Activated T-cell treated with anti-CD3 and anti-CD28 coated beads for 48 hours (primary cell): ENCODE measurements at places on chromosomes 3 and 15.

GRCh38 chr3:158792709-158793108, 9.1 kb upstream of the MFSD1 start:
- DNase-seq: no peak

GRCh38 chr15:81645470-81645869, 271.5 kb upstream of the TMC3 start:
- DNase-seq: no peak

DNA sequence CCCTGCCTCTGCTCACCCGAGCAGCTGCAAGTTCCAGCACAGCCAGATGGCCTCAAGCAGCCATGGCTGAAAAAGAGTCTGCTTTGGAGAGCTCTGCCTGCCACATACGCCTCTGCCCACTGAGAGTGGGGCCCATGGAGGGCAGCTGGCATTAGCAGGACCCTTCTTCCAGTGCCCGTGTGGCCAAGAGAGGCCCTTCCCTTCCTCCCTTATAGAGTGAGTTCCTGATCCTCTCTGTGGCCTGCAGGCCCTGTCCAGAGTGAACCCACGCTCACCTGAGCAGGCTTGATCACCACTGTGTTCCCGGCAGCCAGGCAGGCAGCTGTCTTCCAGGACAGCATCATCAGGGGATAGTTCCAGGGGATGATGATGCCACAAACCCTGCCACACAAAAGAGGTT, 41.4 kb upstream of the SLC41A3 start:
- no peak for DNase-seq

- no peak for DNase-seq
These were observed 846.1 kb upstream of the CFAP20DC start for GRCh38 chr3:59895972-59896371.

- DNase-seq: no peak
These were observed 14.0 kb downstream of the OSBPL10 start for GRCh38 chr3:31966978-31967591.

- no peak for DNase-seq
These were observed 299.6 kb downstream of the CACNA2D3 start for GRCh38 chr3:54421943-54422342.
